ENCODE measurements at places on chromosomes 2 and 18. TPM values are rescaled to one million over a fixed set of nuclear protein-coding genes. Genes with fewer than 3 reads are reported as not detected.

Gene DLX1
- 0.62 TPM for total RNA-seq

Gene PTPRN
- total RNA-seq: 0.25 TPM

Gene ZNF396
- 3.0 TPM for total RNA-seq

Gene ANO7
- total RNA-seq: 0.40 TPM

Gene COLEC12
- total RNA-seq: 24.0 TPM

Gene LOXHD1
- total RNA-seq: not detected

Gene SERPINB12
- total RNA-seq: not detected

Gene NRP2
- total RNA-seq: 9.0 TPM

Gene TTN
- total RNA-seq: 5.6 TPM

Gene ELOA2
- not detected for total RNA-seq

Gene PIAS2
- 14.1 TPM for total RNA-seq

Gene DCTN1
- 185 TPM for total RNA-seq

Gene IL1RN
- not detected for total RNA-seq

Gene DPP4
- total RNA-seq: 110 TPM

Gene ZAP70
- total RNA-seq: not detected

Gene TCF23
- total RNA-seq: not detected

Gene ECEL1
- total RNA-seq: not detected

Gene RAPGEF4
- 2.2 TPM for total RNA-seq

Gene STEAP3
- total RNA-seq: 1.7 TPM

Gene ARHGEF4
- total RNA-seq: 1.3 TPM

Gene CABYR
- total RNA-seq: 1.5 TPM
